Stimulated activated CD8-positive, alpha-beta memory T cell treated with anti-CD3 and anti-CD28 coated beads, Interleukin-7, amount 100 ng/mL, for 1 hour (primary cell): ENCODE measurements at places on chromosomes 3 and 15.

DNA sequence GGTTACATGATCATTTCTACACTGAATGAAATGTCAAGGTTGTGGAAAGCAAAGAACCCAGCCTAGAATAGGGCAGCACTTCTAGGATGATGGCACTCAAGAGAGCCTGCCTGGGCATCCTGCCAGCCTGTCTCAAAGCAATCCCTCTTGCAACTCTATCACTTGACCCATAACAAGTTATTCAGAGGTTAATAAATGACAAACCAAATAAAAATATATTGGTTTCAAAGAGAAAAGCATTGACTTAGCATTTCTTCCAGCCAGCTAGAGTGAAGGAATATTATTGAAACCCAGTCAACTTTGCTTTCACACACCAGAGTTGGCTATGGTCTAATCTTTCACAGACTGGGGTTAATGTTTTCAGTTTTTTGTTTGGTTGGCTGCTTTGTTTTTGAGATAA lies 214.6 kb upstream of the UBE2E2 start:
- no peak for DNase-seq

GRCh38 chr3:172074586-172074985 lies 35.2 kb downstream of the FNDC3B start:
- no peak for DNase-seq

DNA sequence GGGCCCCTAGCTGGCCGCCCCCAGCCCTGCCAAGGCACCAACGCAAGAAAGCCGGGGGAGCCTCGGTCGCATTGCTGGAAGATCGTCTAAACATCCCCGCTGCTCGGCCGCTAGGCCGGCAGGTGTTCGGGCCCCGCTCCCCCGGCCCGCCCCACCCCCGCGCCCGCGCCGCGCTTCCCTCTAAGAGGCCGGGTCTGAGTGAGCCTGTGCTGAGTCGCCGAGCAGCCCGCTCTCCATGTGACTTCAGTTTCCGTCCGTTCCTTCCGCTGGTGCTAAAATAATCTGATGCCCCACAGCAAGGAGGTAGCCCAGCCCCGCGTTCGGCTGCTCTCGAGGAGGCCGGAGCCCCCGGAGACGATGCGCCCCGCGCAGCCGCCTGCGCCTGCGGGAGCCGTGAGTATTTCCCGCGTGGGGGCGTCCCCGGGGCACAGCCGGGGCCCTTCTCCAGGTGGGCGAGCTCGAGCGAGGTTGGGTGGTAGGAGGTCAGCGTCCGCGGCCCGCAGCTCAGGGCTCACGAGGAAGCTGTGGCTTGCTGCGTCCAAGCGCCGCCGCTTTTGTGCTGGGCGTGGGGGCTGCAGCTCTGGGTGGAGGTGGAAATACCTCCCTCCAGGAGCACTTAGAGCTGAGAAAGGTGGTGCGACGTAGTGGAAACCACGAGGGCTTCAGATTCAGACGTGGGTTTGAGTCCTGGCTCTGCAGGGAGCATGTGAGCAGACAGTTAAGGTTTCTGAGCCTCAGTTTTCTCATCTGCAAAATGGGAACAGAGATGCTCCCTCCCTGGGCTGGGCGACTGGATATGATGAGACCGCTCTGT lies at the start of gene NRROS:
Gene NRROS, plus strand, starts transcription at position 212 of the 814 bp plus-strand sequence. CDS start 14,846 bp downstream, outside the sequence.
- peak; percentile 34 for DNase-seq

- DNase-seq = no peak
Measured at GRCh38 chr3:88807491-88808105, 299.8 kb upstream of the EPHA3 start.

- no peak for DNase-seq
Measured at GRCh38 chr3:14435175-14436014, 33.0 kb downstream of the SLC6A6 start.

GRCh38 chr15:31341071-31341470 lies 14.4 kb downstream of the KLF13 start:
- no peak for DNase-seq

DNA sequence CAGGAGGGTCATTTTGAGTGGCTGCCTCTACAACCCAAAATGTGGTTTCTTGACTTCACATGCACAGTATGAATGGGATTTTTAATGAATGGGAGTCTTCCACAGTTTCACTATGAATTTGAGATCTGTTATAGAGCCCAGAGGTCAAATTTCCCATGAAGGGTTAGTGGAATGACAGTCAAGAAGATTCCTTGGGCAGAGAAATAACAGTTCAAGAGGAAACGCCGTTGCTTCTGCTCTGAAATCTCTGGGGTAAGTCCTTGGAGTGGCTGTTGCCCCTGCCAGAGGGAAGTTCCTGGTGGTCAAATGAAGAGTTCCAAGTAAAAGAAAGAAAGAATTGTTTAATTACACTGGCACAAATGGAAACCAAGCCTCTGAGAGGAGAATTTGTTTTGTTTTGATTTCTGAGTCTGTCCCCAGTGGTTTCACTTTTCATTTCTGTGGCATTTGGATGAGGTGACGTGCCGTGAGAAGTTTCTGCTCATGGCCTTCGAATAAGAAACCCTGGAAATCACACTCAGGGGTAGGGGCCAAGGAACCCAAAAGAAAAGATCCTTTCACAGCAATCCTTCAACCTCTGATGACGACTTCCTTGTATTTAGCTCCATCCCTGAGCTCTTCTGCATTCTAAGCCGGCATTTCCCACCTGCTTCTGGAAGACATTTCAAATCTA lies 77.5 kb upstream of the IL12A start:
- DNase-seq = no peak
